ENCODE measurements at places on chromosomes 3 and 15.

DNA sequence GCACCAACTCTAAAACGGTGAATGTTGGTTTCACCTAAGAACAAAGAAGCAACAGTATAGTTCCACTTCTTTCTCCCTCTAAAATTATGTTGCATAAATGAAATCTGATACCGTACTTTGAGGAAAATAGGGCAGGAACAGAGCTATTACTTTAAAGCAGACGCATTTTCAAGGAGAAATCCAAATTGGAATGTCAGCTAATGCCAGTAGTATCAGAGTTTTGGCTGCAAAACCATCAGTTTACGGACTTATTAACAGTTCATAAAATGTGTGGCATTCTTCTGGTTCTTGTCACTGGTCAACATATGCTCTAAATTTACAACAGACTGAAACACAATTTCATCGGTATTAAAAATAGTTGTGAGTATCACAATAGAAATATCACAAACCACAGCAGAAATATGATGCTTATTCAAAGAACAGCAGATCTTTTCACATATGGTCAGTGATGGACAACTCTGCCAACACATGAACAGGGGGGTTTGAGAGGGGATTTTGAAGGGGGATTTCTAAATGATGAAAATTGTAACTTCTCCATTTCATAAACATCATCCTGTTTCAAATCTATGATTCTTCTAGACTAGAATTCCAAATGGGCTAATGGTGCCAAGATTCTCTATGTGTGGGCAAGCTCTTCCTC, 38.7 kb upstream of the ROBO2 start:
- no peak for DNase-seq

DNA sequence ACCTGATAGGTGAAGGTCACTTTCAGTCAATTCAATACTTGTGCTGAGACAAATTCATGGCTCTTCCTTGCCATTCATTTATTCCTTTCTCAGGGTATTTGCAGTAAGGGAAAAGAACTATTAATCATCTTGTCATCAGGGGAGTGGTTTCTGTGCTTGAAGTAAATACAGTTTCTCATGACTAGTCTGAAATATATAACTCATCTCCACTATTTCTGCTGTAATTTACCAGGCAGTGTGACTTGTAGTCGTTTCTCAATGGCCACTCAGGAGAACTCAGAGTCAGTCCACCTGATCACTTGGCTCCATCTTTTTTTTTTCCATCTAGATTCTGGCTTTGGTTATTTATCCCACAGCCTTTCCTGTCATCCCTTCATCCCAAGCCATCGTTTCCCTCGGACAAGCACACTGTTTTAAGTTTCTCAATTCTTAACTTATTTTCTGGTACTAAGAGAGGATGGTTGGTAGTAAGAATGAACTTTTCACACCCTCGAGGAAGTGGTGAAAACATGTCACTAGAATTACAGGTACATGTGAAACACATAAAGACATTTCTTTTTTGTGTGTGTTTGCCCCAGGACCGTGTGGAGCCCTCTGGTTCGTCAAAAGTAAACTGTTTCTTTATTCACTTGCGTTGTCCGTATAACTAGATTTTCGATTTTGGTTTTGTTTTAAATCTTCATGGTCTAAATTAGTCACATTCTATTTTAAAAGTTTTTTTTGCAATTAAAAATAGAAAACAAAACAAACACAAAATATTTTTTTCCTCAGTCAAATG, 620.2 kb downstream of the ZBBX start:
- no peak for DNase-seq

DNA sequence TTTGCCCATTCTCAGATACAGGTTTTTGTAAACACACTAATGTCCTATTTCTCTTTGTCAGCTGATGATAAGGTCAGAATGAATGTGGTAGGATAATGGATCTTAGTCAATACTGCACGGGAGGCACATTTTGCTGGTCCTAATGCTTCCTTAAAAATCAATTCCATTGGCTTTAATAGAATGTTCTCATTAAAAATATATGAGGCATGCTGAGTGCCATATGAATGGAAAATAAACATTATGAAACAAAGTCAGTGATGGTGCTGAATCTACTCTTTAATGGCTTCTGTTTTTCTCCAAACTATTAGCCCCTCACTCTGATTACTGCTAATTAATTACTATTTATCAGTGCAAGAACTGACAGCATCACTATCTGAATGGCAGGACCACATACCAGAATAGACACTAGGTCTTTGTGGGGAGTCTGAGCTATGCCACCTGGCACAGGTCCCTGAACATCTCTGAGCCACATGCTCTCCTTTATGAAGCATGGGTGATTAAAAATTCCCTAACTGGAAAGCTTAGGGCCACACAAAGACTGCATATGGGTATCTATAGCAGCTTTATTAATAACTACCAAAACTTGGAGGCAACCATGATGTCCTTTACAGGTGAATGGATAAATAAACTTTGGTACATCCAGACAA, 278.9 kb downstream of the MEX3B start:
- no peak for DNase-seq

DNA sequence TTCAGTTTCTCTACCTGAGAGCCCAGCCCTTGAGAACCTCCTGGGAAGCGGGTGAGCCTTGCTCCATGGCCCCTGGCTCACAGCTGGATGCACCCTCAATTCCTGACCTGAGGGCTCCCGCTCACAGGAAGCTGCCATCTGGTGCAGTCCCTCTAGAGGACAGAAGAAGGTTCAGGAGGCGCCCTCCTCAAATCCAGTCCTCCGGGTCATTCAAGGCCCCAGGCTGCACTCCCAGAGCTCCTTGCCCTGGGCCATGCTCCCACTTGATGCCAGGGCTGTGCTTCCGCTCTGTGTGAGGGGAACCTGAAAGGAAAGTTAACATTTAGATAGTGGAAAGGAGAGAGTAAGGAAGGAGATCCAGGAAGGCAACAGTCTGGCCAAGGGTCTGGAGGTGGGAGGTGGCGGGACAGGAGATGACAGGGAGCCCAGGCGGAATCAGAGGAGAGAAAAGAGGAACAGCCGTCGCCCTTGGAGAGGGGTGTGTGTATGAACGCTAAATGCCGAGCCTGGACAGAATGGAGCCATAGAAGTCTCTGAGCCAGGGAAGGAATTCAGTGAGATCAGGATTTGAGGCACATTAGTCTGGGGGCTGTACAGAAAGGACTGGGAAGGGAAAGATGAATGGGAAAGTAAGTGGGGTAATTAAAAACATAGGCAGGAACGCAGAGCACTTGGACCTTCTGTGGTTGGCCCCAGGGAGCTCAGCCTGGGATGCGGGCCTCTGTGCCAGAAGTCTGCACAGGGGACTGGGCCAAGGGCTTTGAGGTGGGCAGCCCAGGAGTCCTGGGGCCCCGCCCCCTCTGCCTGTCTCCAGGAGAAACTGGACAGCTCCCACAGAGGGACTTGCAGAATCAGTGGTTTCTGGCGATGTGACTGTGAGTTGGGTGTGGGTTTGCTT, 26.1 kb downstream of the TBC1D21 start:
- no peak for DNase-seq

DNA sequence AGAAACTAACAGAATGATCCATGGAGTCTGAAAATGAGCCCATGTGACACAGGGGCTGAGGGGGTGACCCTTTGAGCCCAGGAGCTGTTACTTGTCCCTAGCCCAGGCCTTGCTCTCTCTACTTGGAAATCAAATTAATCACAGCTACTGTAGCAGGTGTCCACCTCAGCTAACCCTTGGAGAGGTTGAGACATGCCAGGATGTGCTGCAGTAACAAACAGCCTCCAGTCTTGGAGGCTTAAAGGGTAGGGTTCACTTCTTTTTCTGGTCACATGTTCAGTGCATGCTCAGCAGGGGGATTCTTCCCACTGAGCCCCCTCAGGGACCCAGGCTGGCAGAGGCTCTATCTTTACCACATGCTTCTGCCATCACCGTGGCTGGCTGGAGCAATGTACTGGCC, 21.4 kb downstream of the TPRA1 start:
- no peak for DNase-seq

- no peak for DNase-seq
These were observed 289.9 kb upstream of the RASGRP1 start for GRCh38 chr15:38854506-38854905.

- no peak for DNase-seq
These were observed 9.1 kb downstream of the SHOX2 start for GRCh38 chr3:158097081-158097592.

- DNase-seq, result no peak
These were observed 41.3 kb upstream of the GRIP2 start for GRCh38 chr3:14581334-14582044.

DNA sequence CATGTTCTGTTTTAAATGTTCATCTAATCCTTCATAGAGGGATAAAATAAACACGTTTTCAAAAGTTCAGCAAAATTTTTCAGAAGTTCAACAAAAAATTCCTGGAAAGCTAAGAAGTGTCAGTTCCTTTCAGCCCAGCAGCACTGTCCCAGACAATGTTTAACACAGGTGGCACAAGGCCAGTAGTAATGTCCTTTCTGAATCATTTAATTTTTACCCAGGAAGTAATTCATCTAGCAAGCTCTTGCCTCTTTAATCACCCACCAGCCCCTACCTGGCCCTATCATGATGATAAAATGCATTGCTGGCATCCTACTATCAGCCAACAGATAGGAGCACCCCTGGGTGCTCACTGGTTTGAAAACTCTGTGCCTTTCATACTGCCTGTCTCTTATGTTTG, 627.1 kb upstream of the ADAMTS9 start:
- no peak for DNase-seq

GRCh38 chr15:60087561-60087960, 83.5 kb downstream of the FOXB1 start:
- no peak for DNase-seq

GRCh38 chr15:83711236-83711635, 57.3 kb downstream of the ADAMTSL3 start:
- DNase-seq, result no peak

- DNase-seq, result no peak
These were observed 43.0 kb upstream of the USP3 start for GRCh38 chr15:63461230-63461985.

- no peak for DNase-seq
These were observed 47.4 kb upstream of the WNT7A start for GRCh38 chr3:13927295-13927694.

GRCh38 chr15:91282486-91282885, 182.4 kb downstream of the SV2B start:
- DNase-seq, result no peak

GRCh38 chr3:197466586-197467399, 89.0 kb downstream of the BDH1 start:
- DNase-seq, result no peak

- DNase-seq, result no peak
These were observed 11.8 kb upstream of the CSTA start for GRCh38 chr3:122313281-122313680.

DNA sequence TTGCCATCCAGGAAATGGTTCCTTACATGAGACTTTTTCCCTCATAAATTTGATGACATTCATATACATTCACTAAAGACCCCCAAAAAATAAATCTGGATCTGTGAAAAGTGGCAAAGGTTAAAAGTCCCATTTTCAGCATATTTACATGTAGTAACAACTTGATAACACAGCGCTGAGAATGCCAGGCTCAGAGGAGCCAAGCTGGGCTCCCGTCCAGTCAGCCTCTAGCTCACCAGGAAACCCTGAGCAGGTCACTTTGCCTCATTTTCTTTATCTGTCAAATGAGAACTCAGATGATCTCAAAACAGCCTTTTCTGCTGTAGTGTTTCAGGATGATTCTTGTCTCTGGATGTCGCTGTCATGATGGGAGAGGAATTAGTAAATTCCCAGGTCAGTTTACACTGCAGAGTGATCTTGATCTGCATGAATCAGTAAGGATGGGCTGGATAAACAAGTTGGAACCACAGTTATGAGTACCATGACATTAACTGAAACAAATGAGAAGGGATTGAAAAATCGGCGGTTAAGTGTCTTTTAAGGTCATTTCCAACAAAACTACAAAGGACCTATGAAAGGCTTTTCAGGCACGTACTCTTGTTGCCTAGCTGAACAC, 82.8 kb downstream of the PPARG start:
- no peak for DNase-seq

DNA sequence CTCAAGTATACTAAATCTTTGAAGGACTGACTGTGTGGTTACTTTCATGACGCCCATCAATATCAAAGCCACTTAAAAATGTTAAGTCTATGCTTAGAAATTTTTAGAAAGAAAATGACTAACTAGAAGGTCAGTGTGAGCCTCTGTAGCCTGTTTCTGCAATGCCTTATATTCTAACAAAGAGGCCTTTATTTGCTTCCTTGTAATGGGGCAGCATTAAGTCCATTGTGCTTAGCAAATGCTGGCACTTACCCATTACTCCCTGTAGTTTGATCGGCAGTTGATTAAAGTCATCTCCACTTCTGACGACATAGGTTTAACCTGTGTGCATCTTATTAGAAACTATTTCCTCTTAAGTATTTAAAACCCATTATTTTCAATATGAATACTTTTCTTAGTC, 91.6 kb upstream of the FAM98B start:
- no peak for DNase-seq

GRCh38 chr3:44957986-44958385, 18.0 kb downstream of the ZDHHC3 start:
- DNase-seq, result no peak

GRCh38 chr3:161104561-161105551, at the start of gene B3GALNT1:
B3GALNT1 (minus strand) TSS chr3:161105349; CDS start chr3:161086754, 18,595 bp downstream.
- no peak for DNase-seq

DNA sequence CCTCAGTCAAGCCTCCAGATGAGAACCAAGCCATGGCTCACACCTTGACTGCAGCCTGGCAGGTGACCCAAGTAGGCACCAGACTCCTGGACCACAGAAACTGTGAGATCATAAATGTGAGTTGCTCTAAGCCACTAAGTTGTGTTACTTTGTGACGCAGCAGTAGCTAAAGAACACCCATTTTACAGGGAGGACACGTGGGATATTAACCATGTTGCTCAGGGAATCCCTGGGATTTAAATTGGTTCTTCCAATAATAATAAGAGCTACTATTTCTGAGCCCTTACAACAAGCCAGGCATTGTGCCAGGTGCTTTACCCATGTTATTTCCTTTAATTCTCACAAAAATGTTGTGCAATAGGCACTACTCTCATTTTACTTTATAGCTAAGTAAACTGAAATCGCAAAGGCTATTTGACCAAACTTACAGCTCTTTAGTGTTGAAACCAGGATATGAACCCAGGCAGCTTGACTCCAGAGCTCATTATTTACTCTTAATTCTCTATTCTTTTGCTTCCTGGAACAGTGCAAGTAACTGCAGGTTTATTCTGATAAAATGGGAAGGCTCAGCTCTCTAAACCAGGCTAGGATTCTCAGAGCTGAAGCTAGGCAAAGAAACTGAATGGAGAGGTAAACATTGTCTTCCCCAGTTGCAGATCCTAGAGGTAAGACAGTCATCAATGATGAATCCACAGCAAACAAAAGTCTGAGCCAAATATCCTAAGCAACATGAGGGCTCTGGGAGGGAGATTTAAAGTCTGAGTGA, 294.4 kb downstream of the KBTBD8 start:
- DNase-seq, result no peak

- no peak for DNase-seq
These were observed 93.2 kb upstream of the ARHGEF3 start for GRCh38 chr3:56894881-56895431.

- DNase-seq, result no peak
These were observed 47.5 kb upstream of the RNF7 start for GRCh38 chr3:141690431-141691072.

DNA sequence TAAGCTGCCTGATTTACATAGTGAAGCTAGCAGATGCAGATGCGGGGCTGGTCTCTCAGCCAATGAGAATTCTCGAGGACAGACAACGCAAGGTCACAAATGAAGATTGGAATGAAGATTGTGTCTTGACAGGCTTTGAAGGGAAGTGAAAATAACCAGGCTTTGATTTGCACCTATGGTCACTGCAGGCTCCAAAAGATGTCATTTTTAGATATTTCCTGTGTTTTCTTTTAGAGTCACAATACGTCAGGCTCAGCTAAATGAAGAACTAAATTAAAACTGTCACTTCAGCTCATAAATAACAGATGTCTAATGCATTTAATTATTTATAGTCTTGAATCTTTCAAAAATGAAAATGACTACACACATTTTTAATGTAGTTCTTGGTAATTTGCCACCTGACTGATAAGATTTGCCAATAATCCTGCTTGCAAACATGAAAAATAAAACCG, 99.5 kb downstream of the SQOR start:
- no peak for DNase-seq
